ENCODE measurements at places on chromosomes 5 and 9.

DNA sequence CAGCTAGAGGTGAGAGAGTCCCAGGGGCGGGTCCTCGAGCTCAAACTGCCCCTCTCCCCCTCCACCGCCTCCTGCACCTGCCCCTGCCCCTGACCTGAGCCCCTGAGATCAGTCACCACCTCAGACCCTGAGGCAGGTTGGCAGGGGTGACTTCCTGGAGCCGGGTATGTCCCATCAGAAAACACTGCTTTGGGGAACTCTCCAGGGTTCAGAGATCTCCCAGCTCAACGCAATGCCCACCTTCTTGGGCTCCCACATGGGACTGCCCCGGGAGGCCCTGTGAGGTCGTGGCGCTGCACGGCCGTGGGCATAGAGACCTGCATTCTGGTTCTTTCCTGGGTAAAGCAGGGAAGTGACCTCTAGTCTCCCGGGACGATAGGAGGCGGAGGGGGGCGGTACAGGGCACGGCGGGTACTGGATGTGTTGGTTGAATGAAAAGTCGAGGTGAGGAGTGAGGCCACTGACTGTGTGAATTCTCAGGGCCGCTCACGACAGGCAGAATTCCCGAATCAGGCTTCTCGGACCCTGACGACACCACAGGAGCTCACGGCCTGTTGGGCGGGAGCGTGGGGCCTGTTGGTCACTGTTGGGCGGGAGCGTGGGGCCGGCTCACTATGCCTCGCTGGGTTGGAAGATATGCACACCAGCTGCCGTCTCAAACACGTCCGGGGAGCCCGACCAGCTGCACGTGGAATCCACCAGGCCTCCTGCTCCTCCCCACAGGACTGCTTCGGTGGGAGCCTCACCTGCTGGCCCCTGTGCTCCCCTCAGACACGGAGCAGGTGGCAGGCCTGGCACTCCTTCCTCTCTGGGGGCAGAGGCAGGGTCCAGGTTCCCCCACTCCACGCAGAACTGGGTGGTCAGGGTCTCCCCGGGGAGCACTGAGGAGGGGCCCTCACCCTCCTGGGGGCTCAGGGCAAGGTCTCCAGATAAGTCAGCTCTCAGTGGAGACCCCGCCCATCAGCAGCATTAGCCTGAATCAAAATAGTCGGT lies 178.0 kb upstream of the PPP1R26 start:
- DNase-seq, result no peak

- DNase-seq, result no peak
These were observed 263.2 kb downstream of the DMAC1 start for GRCh38 chr9:7536310-7536939.

DNA sequence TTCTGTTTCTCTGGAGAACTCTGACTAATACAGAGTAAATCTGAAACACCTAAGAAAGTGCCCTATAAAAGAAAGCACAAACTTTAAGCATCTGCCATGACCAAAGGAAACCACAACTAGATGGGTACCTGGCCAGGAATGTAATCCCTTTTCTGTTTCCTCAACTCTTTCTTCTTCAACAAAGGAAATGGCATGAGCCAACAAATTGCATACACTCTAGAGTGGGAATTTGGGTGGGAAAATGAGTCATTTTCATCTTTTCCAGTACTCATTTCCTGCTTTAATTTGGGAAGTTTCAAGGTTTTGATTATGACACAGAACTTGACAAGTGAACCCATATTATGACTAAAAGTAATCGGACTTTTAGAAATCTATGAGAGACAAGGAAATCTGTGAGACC lies 349.2 kb upstream of the RORB start:
- no peak for DNase-seq

DNA sequence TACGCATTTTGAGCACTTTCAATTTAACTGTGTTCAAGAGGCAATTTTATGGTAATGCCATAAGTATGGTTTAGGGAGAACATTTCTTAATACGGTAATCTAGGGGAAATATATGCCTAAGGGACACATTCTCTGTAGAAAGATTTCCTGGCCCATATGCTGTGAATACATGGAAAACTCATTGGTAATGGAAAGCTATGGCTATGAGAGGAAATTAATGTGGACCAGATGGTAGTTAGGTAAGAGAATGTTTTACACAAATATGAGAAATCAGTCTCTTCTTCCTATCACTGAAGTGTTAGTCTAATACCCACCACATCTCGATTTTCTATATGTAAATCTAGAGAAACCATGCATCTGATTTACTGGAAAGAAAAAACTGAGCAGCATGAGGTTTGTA lies 105.0 kb downstream of the SEMA6A start:
- DNase-seq, result no peak

All from NCI-H2029 (cell line).